ENCODE measurements at places on chromosomes 1 and 21. TPM values are rescaled to one million over a fixed set of nuclear protein-coding genes. Genes with fewer than 3 reads are reported as not detected.

UBL4B gene
- total RNA-seq, result not detected

IL22RA1 gene
- total RNA-seq, result 43.1 TPM

RAB25 gene
- 158 TPM for total RNA-seq

SPTA1 gene
- total RNA-seq, result not detected

S100A9 gene
- 5.5 TPM for total RNA-seq

OR2C3 gene
- not detected for total RNA-seq

DCDC2B gene
- total RNA-seq, result not detected

SPATA45 gene
- total RNA-seq, result not detected

RASAL2 gene
- total RNA-seq, result 17.5 TPM

PROK1 gene
- not detected for total RNA-seq

PRAMEF7 gene
- total RNA-seq, result not detected

GPX7 gene
- 4.0 TPM for total RNA-seq

DNA sequence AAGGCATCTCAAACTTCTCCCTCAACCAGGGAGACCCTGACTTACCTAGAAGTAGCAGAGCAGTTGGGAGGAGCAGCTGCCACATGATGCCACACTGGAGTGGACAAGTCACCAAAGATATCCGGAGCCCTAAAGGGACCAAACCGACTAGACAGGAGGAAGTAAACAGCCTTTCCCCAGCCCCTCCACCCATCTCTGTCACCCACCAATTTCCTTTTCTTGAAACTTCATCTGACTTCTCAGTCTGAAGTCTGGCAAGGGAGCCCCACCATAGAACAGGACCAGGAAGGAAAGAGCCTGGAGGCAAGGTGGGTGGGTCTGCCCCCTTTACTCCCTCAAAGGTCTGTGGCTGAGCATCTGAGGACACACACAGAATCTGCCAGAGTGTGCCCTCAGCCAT lies at the start of gene FCGR3A:
FCGR3A (minus strand) TSS at position 167 of the 400 bp plus-strand sequence; CDS start at position 85, 82 bp downstream.
- DNase-seq, result no peak

GRCh38 chr1:111699268-111699667 lies 39.9 kb downstream of the INKA2 start:
- DNase-seq, result no peak

- DNase-seq, result no peak
Observed at GRCh38 chr1:58395355-58395754, 151.2 kb downstream of the OMA1 start.

- DNase-seq, result no peak
Observed at GRCh38 chr21:29078869-29079767, 5.7 kb upstream of the CCT8 start.

DNA sequence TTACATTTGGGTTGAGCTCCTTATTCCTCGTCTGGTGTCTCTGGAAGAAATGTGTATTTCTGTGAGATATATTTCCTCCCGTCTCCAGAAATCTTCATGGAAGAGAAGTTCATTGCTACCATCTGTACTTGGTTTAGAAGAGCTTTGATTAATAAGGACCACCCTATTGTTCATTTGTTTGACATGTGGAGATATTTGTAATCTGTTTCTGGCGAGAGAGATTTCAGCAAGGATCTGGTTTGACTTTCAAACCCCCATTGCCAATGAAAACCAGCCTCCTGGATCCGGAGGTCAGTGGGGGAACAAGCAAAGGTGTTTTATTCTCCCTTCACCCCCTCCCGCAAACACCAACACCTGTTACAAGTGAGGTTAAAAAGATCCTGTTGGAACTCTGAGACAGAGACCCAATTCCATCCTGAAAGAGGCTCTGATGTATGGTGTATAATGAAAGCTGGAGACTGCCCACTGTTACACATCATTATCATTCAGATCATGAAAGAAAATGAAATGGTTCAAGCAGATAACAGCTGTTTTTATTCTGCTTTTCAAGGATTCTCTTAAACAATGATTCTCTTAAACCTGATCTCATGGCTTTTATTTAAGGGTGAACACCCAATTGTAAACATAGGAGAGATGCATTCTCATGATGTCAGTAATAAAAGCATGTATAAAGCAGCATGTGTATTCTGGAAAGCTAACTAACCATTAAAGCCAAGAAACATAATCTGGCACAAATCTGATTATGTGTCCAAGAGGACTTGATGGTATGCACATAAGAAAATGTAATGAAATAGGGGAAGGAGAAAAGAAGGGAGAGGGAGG lies 393.5 kb upstream of the ADGRL2 start:
- no peak for DNase-seq

- DNase-seq, result no peak
Observed at GRCh38 chr1:117077267-117077666, 17.1 kb downstream of the TTF2 start.

DNA sequence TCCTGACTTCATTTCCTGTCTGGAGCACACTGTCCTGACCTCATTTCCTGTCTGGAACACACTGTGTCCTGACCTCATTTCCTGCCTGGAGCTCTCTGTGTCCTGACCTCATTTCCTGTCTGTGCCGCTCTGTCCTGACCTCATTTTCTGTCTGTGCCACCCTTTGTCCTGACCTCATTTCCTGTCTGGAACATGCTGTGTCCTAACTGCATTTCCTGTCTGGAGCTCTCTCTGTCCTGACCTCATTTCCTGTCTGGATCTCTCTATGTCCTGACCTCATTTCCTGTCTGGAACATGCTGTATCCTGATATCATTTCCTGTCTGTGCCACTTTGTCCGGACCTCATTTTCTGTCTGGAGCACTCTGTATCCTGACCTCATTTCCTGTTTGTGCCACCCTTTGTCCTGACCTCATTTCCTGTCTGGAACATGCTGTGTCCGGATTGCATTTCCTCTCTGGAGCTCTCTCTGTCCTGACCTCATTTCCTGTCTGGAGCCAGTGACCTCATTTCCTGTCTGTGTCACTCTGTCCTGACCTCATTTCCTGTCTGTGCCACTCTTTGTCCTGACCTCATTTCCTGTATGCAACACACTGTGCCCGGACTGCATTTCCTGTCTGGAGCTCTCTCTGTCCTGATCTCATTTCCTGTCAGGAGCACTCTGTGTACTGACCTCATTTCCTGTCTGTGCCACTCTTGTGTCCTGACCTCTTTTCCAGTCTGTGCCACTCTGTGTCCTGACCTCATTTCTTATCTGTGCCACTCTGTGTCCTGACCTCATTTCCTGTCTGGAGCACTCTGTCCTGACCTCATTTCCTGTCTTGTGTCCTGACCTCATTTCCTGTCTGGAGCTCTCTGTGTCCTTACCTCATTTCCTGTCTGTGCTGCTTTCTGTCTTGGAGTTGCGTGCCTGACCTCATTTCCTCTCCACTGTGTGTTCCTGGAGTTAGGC lies 27.6 kb downstream of the SKI start:
- DNase-seq, result no peak

GRCh38 chr1:219792337-219793021 lies 135.9 kb downstream of the SLC30A10 start:
- no peak for DNase-seq

GRCh38 chr1:181135815-181136737 lies 47.6 kb downstream of the IER5 start:
- DNase-seq, result no peak

- DNase-seq, result no peak
Observed at GRCh38 chr1:229192031-229192430, 78.9 kb upstream of the RAB4A start.

DNA sequence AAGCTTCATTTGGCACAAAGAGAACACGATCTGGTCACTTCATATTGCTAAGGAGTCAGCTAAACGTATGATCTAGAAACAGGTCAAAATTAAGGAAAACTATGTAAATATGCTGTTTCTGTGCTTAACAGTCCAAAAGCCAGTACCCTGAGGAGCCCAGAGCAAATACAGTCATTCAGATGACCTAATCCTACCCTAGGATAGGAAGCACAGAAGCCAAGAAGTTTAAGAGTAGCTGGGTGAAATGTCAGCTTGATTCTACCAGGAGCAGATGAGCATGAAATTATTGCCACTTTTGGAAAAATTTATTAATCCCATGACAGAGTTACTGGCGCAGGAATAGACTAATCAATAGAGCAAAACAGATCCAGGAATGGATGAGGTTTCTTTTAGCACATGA lies 18.3 kb downstream of the SORT1 start:
- no peak for DNase-seq

- DNase-seq, result no peak
Observed at GRCh38 chr1:91676030-91676429, 175.4 kb downstream of the CDC7 start.

DNA sequence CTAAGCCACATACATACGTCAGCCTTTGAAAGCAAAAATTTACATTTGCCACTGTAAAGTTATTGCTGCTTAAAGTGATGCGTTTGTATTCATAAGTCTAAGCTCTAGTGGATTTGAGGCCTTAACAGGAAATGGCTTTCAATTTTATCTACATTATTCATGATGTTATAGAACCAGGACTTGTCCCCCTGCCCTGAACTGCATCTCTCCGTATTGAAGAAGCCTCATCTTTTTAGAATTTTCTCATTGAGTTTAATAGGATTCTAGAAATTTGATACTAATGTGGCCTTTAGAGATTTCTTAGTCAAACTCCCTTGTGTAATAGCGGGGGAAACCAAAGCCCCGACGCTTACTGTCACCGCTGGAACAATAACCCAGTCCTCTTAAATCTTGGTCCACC lies 9.9 kb downstream of the UTP25 start:
- no peak for DNase-seq

DNA sequence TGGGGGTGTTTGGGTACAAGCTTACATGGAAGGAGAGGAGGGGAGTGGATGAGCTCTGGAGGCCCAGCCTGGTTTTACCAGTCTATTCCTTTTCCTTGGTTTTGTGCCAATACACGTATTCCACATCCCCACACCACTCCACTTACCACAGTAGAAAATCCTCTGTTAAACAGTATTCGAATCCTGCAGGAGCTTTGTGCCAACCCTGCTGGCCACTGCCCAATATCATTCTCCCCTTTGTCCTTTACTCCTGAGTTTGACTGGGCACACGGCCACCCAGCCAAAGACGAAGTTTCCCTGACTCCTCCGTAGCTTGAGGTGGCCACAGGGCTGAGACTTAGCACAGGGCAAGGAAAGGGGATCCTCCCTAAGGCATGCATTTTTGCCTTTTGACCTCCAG lies 61.6 kb downstream of the TMCO4 start:
- no peak for DNase-seq

DNA sequence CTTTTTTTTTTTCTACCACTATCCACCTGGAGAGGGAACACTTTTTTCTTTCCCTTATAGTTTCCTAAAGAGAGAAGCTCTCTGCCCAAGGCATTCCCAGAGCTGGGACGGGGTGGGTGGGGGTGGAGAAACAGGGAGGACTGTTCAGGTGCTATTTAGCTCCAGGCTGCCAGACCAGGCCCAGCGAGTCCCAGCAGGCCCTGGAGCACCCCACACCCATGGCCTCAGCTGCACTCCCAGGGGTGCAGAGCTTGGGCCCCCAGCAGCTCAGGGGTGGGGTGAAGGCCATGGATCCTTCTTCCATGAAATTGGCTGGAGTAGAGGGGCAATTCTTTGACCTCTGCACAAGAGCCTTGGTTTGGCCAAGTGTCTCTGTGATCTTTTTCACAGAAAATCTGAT lies 4.1 kb downstream of the ETV3L start:
- no peak for DNase-seq

GRCh38 chr1:7781501-7781900 lies 2.6 kb upstream of the PER3 start:
- DNase-seq, result no peak

- DNase-seq, result peak; percentile 88
Observed at GRCh38 chr1:202807926-202808757, at the start of gene KDM5B. KDM5B (minus strand) TSS chr1:202808421; CDS start chr1:202808305, 116 bp downstream.

DNA sequence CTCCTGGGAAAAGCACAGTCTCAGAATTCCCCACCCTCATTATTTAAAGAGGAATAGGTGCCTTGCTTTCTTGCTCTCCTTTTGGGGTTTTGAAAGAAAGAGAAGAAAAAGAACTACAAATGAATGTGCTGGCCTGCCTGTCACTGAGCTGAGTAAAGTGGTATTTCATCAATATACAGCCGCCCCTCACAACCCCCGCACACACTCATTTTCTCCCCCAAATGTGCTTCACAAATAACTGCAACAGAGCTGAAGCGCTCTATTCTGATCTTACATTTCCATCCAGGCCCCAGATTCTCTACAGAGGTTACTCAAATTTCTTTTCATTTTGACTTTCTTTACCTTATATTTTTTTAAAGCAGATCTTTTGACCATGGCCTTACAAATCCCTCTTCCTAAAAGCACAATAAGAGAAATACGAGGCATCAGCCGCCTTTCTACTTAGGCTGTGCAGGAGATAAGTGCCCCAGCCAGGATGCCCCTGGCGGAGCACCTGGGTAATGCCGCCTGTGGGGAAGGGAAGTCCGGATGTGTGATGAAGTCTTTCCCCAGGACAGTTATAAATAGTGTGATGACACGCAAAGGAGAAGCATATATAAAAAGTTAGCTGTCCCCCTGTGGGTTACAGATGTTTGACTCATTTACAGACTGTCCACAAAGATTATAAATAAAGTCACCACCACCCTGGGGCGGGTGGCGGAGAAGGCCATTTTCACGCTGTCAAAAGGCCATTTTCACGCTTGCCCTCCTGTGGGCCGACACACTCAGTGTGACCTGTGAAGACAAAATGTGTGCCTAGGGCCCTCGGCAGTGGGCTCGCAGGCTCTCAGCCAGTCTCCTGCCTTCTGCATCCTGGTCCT lies 6.5 kb downstream of the KCNN3 start:
- DNase-seq, result no peak

DNA sequence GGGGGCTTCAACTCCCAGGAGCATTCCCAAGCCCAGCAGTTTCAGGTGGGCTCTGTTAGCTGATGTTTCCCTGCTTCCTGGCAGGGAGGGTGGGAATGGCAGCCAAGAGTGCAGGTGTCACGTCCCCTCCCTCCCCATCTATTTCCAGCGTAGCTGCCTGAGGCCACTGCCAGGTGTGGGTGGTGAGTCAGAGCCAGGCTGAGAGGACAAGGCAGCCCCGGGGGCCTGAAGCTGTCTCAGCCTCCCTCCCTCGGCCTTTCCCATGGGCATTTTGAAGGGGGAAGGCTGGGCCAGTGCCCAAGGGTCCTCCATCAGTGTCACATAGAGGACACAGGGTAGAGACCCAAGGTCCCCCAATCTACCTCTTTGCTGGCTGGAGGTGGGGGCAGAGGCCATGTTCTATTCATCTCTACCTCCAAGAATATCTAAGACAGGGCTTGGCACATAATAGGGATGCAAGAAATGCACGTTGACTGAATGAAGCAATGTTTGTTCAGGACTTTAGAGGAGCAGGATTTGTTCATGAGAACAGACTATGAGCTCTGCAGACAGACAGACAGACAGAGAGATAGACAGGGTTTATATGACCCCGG lies 34.4 kb upstream of the ID3 start:
- no peak for DNase-seq

DNA sequence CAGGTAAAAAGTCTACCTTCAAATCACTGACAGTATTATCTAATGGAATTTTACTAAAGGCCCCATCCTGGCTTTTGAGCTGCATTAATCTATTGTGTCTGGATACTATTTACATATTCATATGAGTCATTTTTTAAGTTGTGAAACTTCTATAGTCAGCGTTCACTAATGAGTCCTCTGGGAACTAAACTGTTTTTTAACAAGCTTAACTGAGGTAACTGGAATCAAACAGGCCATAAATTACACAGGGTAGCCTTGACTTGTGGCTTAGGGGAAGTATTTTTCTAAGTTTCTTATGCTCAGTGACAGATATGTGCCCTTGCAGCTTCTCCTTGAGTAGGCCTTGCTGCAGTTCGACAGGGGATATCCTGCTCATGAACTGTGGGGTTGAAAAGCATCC lies 68.8 kb downstream of the JMJD4 start:
- no peak for DNase-seq

Measured in mucosa of descending colon (tissue), 3 donors.